ENCODE measurements at places on chromosomes 4 and X.
A peak's percentile ranks its signal among the peaks of the same experiment; 100 is the strongest.

- DNase-seq: no peak
These were observed 560.3 kb upstream of the SMIM31 start for GRCh38 chr4:164193676-164194075.

- no peak for DNase-seq
These were observed 229.2 kb downstream of the RBMX2 start for GRCh38 chrX:130631011-130631410.

GRCh38 chr4:602559-602942 is 22.8 kb upstream of the PDE6B start:
- DNase-seq: no peak

DNA sequence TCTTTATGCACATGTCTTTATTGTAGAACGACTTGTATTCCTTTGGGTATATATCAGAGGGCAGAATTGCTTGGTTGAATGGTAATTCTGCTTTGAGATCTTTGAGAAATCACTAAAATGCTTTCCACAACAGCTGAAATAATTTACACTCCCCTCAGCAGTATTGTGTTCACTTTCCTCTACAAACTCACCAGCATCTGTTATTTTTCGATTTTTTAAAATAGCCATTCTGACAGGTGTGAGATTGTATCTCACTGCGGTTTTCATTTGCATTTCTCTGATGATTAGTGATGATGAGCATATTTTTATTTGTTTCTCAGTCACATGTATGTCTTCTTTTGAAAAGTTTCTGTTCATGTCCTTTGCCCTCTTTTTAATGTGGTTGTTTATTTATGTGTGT is 459.8 kb downstream of the PABPC4L start:
- no peak for DNase-seq

- no peak for DNase-seq
These were observed 119.4 kb downstream of the GRIA3 start for GRCh38 chrX:123303429-123303828.

DNA sequence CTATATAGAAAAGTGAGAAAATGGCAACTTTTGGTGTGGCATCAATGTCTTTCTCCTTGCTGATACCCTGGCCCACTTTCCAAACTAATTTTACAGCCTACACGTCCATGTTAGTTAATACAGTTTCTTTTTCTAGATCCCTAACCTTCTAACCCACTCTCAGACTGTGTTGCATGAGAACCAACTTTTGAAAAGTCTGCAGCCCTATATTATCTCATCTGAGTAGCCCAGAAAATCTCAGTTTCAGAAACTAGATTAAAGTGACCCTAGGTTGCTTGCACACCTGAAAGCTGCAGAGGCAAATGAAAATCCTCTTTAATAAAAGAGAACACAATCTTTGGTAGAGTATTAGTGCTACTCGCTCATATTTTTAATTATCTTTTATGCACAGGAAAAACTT is 371.6 kb upstream of the EMCN start:
- DNase-seq: no peak

GRCh38 chr4:139619644-139620043 is 46.0 kb upstream of the MGST2 start:
- DNase-seq: no peak

DNA sequence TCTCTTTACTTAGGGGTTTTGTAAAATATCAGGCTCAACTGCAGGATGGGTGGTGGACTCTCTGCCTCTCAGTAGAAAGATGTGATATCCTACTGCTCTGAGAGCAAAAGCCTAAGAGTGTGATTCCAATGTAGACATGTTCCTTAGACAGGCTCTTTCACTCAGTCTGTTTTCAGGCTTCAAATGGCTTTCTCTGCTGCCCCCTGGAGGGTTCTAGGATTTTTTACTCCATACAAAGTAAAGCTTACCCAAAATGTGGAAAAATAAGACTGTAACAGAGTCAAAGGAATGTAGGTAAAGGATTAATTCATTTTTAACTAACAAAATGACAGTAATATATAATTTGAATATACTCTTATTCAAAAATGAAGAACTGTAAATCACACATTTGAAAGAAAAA is 32.1 kb downstream of the ZGRF1 start:
- peak; percentile 40 for DNase-seq

GRCh38 chr4:57442831-57443291 is 332.7 kb upstream of the IGFBP7 start:
- DNase-seq: no peak

- DNase-seq: no peak
These were observed 74.4 kb downstream of the HTT start for GRCh38 chr4:3148926-3149325.

GRCh38 chr4:142861351-142861750 is 15.2 kb upstream of the INPP4B start:
- no peak for DNase-seq

All from T-helper 1 cell (primary cell).